ENCODE measurements at places on chromosomes 2 and 18. TPM values are rescaled to one million over a fixed set of nuclear protein-coding genes. Genes with fewer than 3 reads are reported as not detected.
A peak's percentile ranks its signal among the peaks of the same experiment; 100 is the strongest.

DNA sequence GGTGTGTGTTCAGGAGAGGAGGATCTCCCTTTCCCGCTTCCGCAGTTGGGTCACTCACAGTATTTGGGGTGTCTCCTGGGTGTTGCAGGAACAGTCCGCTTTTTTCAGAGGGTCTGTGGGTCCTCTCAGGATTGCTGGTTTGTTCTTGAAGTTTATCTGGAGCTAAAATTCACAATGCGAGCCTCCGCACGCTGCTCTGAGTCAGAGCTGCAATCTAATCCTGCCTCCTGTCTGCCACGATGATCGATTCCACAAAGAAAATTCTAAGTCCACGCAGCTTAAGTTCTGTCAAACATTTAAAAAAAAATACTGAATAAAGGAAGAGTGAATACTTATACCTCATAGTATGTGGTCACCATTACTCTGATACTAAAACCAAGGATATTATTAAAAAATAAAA, 76.5 kb downstream of the RAD51AP2 start:
- H3K4me1 ChIP-seq = no peaks in the 10 kb centered on the region
- H3K36me3 ChIP-seq = no peaks in the 10 kb centered on the region
- no peak overlapping the region for H3K4me3 ChIP-seq
- no peaks in the 10 kb centered on the region for H3K27me3 ChIP-seq
- DNase-seq = no peak
- no peak overlapping the region for H3K27ac ChIP-seq

GRCh38 chr2:108908713-108909070, 80.3 kb downstream of the EDAR start:
- peaks cover 14% of the 10 kb centered on the region for H3K36me3 ChIP-seq
- no peak for DNase-seq
- H3K27ac ChIP-seq = no peak overlapping the region
- H3K27me3 ChIP-seq = no peaks in the 10 kb centered on the region

GRCh38 chr2:206718296-206718695, at the start of gene DYTN:
DYTN (minus strand) TSS chr2:206718396; CDS start chr2:206718279, 117 bp downstream.
- no peak within 1 kb of the TSS for H3K27ac ChIP-seq
- DNase-seq = no peak
- H3K27me3 ChIP-seq = peaks cover 28% of the 10 kb centered on the region
- H3K4me3 ChIP-seq = no peak within 1 kb of the TSS
- no peaks in the 10 kb centered on the region for H3K36me3 ChIP-seq
- H3K4me1 ChIP-seq = no peaks in the 10 kb centered on the region

DNA sequence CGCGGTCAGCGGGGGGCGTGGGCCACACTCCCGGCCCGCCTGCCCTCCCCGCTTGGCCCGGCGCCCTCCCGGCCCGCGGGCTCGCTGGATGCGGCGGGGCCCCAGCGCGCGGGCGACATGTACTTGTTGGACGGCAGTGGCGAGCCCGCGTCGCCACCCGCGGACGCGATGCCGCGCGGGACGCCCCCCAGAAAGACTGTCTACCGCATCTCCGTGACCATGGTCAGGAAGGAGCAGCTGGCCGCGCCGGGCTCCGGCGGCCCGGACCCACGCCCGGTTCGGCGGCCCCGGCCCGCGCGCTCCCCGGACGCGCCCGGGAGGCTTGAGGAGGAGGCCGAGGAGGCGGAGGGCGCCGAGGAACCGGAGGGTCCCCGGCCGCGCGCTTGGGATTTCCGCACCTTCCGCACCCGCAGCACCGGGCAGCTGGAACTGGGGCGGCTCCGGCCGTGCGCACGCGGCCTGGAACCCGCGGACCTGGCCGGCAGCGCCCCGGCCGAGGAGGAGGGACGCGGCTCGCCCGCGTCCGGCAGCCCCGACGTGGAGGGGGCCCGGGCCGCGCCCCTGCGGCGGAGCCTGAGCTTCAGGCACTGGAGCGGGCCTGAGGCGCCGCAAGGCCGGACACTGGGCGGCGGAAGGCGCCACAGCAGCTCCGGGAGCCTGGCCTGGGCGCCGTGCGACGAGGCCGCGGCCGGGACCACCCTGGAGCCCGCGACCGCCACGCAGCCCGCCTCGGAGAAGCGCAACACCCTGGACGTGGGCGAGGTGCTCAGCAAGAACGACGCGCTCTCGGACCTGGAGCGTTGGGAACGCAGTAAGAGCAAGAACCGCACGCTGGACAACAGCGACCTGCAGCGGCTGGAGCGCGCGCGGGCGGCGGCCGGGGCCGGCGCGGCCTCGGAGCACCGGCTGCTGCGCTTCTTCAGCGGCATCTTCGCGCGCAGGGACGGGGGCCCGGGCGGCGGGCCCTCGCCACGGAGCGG, 176.4 kb downstream of the AGAP1 start:
- no peak overlapping the region for H3K27ac ChIP-seq
- no peak overlapping the region for H3K4me3 ChIP-seq
- DNase-seq = no peak
- H3K4me1 ChIP-seq = peaks cover 7% of the 10 kb centered on the region
- H3K27me3 ChIP-seq = peaks cover 51% of the 10 kb centered on the region

DNA sequence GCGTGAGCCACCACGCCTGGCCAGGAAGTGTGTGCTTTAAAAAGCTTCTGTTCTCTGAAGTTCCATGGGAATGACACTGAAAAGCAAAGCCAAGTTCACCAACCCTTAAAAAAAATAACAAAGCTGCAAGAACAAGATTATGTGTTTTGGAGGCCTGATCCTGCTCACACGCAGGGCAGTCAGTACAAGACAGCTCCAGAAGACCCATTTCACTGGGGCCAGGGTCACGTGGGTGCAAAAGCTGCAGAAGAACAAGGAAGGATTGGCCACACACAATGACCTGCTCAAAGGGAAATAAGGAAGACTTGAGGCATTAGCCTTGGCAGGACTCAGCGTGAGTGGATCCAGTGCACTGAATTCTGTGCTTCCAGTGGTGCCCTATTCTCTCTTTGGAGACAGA, 187.9 kb downstream of the NCK2 start:
- DNase-seq = no peak
- peaks cover 2% of the 10 kb centered on the region for H3K36me3 ChIP-seq
- peaks cover 36% of the 10 kb centered on the region for H3K4me1 ChIP-seq
- no peaks in the 10 kb centered on the region for H3K27me3 ChIP-seq

GRCh38 chr2:131127076-131127475, 21.9 kb downstream of the PLEKHB2 start:
- peaks cover 58% of the 10 kb centered on the region for H3K36me3 ChIP-seq
- no peaks in the 10 kb centered on the region for H3K4me1 ChIP-seq
- H3K27me3 ChIP-seq = no peaks in the 10 kb centered on the region
- no peak overlapping the region for H3K4me3 ChIP-seq

GRCh38 chr2:216636551-216637450, 3.6 kb downstream of the IGFBP2 start:
- DNase-seq = peak; percentile 27
- no peak overlapping the region for H3K4me3 ChIP-seq
- no peak overlapping the region for H3K27ac ChIP-seq
- H3K4me1 ChIP-seq = peaks cover 23% of the 10 kb centered on the region

DNA sequence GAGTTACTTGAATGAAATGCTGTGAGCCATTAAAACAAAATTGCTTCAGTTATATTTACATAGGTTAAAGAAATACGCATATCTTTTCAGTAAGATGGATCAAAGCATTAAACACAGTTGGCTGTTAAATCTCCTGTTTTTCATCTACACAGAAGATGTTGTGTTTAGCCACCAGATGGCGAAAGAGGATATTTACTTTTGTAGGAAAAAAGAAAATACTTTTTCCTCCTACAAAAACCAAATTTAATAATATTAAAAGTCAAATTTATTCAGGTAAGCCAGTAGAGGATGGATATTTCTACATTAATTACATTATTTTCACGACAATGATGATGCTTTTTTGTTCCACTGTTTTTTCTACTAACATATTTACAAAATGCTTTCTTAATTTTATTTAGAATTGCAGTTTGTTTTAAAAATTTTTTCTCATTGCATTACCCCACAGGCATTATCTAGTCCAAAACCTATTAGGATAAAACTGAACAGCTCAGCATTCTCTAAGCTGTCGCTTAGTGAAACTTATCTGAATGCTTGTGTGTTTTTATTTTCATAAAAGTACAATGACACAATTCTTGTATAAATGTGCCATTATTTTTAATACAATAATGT, 173.7 kb downstream of the ASXL3 start:
- no peaks in the 10 kb centered on the region for H3K4me1 ChIP-seq
- no peak overlapping the region for H3K4me3 ChIP-seq
- H3K27me3 ChIP-seq = no peaks in the 10 kb centered on the region
- no peak overlapping the region for H3K27ac ChIP-seq

- H3K27me3 ChIP-seq = no peaks in the 10 kb centered on the region
- H3K4me3 ChIP-seq = no peak overlapping the region
- DNase-seq = no peak
- no peak overlapping the region for H3K27ac ChIP-seq
These were observed 15.1 kb downstream of the GALNT13 start for GRCh38 chr2:153886833-153887232.

GRCh38 chr2:2788076-2788475, 457.0 kb upstream of the MYT1L start:
- DNase-seq = no peak
- H3K36me3 ChIP-seq = no peaks in the 10 kb centered on the region
- no peak overlapping the region for H3K4me3 ChIP-seq
- H3K4me1 ChIP-seq = no peaks in the 10 kb centered on the region

- peaks cover 11% of the 10 kb centered on the region for H3K27me3 ChIP-seq
- H3K4me3 ChIP-seq = no peak overlapping the region
- no peaks in the 10 kb centered on the region for H3K36me3 ChIP-seq
- H3K27ac ChIP-seq = no peak overlapping the region
- peak; percentile 50 for DNase-seq
These were observed 118.6 kb upstream of the ATP8B1 start for GRCh38 chr18:57921708-57922107.

Gene NFATC1
- 96.0 TPM for total RNA-seq

Gene CFLAR
- 270 TPM for total RNA-seq

Gene KCNG3
- 0.30 TPM for total RNA-seq

Gene LAMA1
- total RNA-seq = not detected

Gene PLGLB1
- total RNA-seq = 1.3 TPM

Gene SRD5A2
- total RNA-seq = not detected

Gene NYAP2
- total RNA-seq = not detected

All from activated CD4-positive, alpha-beta T cell treated with anti-CD3 and anti-CD28 coated beads for 36 hours (primary cell).